ENCODE measurements at places on chromosomes 2 and 18.

GRCh38 chr18:2963048-2963447, 49.9 kb downstream of the LPIN2 start:
- DNase-seq = no peak

GRCh38 chr2:26273501-26273900, 28.8 kb downstream of the HADHB start:
- no peak for DNase-seq

GRCh38 chr2:225002656-225003045, 39.6 kb downstream of the DOCK10 start:
- DNase-seq = peak; percentile 49

DNA sequence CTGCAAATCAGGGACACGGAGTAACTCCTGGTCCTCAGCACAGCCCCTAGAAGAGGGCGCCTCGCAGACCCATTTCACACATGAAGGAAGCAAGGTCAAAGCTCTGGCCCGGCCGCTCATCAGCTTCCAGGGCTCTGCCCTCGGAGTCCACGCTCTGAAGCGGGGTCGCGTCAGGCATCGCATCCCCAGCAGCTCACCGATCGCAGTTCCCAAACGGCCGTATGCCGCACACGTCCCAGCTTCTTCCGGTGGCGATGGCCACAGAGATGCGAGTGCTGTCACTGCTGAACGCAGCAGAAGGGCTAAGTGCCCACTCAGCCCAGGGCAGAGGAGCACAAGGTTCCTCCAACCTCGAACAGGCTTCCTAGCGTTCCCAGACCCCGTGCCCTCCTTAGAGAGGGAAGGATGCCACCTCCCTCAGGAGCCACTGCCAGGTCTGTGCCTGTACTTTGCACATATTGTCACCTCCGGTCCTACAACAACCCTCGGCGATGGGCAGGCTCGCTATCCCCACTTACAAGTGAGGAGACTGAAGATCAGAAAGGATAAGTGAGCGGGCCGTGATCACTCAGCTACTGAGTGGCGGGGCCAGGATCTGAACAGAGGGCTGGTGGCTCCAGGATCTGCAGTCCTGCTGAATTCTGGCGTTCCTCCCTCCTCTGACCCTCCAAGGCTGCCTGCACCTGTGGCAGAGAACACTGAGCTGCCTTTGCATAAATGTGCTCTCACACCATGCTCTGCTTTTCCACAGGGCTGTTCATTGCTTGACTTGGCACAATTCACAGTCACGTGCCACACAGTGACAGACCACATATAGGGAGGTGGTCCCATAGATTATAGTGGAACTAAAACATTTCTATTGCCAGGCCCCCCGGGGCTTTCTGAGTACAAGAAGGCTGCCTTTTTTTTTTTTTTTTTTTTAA, 71.4 kb downstream of the COPS8 start:
- DNase-seq = no peak

GRCh38 chr2:144605231-144605840, 85.4 kb upstream of the ZEB2 start:
- no peak for DNase-seq

DNA sequence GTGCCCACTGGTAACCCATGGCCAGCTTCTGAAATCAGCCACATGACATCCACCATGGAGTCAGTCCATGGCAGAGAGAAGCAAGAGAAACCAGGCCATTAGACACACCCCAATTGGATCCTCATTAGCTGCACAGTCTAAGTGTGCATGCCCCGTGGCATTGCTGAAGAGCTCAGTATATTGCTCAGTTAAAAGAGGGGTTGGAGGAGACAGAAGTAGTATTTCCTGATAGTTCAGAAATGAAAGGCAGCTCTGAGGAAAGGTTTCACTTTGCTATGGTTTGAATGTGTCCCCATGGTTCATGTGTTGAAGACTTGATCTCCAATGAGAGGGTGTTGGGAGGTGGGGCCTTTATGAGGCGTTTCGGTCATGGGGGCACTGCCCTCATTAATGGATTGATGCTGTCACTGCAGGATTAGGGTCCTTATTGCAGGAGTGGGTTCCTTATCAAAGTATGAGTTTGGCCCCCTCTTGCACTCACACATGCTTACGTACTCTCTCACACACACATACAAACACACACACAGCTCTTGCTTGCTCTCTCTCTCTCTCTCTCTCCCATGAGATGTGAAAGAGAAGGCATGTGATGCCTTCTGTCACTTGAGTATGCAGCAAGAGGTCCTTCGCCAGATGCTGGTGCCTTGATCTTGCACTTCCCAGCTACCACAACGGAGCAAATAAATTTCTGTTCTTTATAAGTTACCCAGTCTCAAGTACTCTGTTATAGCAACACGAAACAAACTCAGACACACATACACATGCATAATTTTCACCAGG, 58.0 kb downstream of the TMEM163 start:
- DNase-seq = no peak

DNA sequence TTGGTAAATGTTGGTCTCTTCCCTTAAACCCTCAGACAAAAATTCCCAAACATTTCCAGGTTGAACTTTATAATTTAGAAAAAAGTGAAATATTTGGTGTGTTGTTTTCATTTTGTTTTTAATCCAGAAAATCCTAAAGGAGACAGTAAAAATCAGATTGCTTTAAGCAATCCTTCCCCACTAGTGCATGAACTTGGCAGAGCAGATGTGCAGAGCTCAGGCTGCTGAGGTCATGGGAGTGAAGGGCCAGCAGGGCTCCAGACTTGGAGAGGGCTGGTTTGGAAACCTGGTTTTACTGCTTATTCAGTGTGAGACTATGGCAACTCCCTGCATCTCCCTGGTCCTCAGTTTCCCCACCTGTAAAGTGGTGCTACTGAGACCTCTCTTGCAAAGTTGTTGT, 66.7 kb upstream of the TEX51 start:
- no peak for DNase-seq

DNA sequence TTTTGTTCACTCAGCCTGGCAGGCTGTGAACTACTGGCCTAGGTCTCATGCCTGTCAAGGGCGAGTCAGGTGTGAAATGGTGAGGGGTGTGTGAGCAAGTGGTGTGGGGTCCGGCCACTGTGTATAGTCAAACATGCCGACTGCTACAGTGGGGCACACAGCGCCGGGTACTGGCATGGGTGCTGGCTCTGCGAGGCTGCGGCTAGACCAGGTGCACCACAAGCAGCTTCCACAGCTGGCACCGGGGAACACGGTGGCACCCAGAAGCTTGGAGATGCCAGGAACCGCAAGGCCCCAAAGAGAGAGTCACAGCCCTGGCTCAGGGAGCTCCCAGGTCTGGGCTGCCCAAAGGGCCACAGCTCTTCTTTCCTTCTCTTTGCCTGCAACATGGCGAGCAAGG, 49.7 kb downstream of the CCDC68 start:
- no peak for DNase-seq

DNA sequence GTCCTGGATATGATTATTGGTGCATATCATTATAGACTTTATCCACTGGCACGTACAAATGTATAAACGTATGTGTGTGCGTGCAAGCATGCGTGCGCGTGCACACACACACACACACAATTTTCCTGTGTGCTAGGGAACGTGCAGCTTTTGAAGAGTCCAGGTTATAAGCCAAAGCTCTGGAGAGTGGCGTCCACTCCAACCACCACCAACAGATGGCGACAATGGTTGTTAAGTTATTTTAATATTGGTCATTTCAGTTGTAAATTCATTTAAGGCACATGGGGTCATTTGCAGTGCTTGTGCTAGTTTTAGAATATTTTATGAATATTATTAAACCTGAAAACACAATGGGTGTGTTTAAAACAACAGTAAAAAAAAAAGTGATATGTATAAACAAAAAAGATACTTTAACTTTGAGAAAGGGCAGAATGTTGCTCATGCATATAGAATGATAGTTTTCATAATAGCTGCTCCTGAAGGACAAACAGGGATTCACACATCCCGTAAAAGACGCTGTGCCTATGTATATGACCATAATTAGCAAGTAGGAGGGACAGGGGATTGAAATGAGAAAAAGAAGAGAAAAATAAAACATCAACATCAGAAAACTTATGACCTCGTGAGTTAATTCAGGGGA, 124.2 kb upstream of the ITGB6 start:
- DNase-seq = peak; percentile 39

- DNase-seq = no peak
Measured at GRCh38 chr2:20377741-20378140, 27.1 kb upstream of the PUM2 start.

- no peak for DNase-seq
Measured at GRCh38 chr2:114609801-114610200, 167.4 kb downstream of the DPP10 start.

- DNase-seq = no peak
Measured at GRCh38 chr2:162994718-162995117, 156.2 kb upstream of the KCNH7 start.

DNA sequence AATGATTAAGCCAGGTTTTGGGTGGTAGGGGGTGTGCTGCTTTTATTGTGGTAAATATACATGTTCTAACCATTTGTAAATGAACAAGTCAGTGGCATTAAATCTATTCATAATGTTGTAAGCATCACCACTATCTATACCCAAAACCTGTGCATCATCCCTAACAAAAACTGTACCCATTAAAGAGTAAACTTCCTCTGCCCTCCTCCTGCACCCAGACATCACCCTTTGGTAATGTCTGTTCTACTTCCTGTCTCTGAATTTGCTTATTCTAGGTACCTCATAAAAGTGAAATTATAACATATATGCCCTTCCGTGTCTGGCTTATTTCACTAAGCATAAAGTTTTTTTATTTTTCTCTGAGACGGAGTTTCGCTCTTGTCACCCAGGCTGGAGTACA, 14.1 kb downstream of the RIF1 start:
- DNase-seq = no peak

GRCh38 chr18:44744161-44745121, 63.8 kb downstream of the SETBP1 start:
- DNase-seq = no peak

GRCh38 chr2:48454504-48454903, 75.5 kb upstream of the STON1 start:
- no peak for DNase-seq

DNA sequence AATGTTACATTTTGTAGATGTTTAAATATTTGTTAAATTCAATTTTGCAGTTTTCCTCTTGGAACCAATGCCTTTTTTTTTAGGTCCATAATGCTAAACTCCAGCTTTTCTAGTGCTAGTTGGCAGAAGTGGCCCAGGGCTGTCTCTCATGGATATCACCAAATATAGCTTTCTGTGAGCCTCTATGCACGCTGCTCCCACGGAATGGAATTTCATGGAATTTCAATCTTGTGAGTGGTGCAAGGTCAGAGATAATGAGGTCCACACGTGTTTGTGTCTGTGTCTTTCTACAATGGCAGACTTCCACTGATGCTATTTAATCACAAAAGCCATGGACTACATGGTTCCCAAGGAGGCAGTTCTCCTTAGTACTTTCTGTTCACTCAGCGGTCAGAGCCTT, 191.5 kb upstream of the PARD3B start:
- DNase-seq = no peak

DNA sequence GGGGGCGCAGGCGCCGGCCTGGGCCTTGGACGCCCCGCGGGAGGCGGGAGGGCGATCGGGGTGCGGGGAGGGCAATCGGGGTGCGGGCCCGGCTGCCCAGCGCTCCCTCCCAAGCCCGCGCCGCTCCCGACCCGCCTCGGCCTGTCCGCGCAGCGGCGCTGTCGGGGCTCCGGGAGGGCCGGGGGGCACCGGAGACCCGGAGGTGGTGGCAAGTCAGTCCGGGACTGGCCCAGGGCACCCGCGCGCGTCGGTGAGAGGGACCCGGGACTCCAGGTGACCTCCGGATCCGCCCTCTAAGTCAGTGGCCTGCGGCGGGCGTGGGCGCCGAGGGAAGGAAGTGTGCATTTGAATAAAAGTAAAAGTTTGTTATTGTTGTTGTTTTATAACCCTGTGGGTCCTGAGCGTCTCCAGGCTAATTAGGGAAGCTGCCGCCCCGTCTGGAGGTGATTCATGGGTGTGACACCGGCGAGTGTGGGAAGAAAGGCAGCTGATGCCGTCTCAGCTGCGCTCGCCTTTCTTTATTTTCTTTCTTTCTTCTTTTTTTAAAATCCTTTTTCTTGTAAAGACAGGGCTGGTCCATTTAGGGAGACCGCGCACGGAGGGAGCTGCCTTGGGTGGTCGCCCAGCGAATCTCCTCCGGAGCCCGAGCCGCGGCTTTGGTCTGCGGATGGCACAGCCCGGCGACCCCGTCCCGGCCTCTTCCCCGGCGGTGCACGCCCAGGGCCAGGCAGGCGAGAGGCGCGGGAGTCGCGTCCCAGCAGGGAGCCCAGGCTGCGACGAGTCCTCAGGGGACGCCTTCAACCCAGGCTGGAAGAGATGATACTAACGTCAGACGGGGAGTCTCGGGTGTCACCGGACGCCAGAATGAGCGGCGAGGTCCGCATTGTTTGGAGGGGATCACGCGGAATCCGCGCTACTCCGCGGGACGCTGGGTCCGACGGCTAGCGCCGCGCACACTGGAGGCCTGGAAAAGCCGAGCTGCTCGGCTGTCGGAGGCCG, 627 bp upstream of the CRACDL start:
- no peak for DNase-seq

GRCh38 chr2:80168801-80169200, 135.8 kb downstream of the LRRTM1 start:
- no peak for DNase-seq

GRCh38 chr2:7502336-7502735, 585.1 kb downstream of the RNF144A start:
- DNase-seq = no peak

DNA sequence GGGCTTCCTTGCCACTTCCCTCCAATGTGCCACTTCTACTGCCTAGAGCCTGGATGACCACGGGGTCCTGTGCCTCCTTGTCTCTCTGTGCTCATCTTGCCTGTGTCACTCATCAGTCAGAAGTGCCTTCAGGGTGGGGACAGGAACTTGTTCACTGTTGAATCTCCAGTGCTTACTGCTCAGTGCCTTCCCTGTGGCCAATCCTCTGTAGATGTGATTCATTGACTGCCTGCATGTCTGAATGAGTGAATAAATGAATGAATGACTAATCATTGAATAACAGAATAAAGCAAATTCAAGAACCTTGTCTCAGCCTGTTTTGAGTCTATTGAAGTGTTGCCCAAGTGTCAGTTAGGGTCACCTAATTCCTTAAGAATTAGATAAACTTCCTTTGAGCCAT, 42.3 kb upstream of the FAM136A start:
- no peak for DNase-seq

DNA sequence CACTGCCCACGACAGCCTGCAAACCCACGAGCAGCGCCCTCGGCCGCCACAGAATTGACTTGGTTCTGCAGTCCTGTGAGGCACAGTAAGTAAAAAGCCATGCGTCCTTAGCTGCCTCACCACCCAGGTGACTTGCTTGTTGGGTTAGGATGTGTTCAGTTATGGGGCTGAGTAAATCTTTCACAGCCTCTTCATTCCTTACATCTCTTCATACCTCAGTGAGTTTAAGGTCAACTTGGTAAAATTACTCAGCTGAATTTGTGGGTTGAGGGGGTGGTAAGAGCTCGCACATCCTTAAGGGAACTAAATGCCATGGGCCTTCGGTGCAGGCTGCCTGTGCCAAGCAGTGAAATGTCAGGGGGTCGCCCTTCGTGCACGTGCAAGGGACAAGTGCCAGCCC, 165.2 kb upstream of the ALKAL2 start:
- DNase-seq = no peak
